Osteocyte (in vitro differentiated cells): ENCODE measurements at places on chromosomes 16 and 17. TPM values are rescaled to one million over a fixed set of nuclear protein-coding genes. Genes with fewer than 3 reads are reported as not detected.
A peak's percentile ranks its signal among the peaks of the same experiment; 100 is the strongest.

- DNase-seq, result no peak
Measured at GRCh38 chr16:31477220-31478216, 5.4 kb upstream of the SLC5A2 start.

DNA sequence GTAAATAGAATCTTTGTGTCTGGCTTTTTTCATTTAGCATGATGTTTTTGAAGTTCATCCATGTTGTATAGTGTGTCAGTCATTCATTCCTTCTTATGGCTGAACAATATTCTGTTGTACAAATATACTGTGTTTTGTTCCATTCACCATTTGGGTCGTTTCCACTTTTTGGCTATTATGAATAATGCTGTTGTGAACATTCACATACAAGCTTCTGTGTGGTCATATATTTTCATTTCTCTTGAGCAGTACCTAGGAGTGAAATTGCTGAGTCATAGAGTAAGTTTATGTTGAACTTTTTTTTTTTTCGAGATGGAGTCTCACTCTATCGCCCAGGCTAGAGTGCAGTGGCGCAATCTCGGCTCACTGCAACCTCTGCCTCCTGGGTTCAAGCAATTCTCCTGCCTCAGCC, 32.3 kb upstream of the TAOK1 start:
- no peak for DNase-seq

DNA sequence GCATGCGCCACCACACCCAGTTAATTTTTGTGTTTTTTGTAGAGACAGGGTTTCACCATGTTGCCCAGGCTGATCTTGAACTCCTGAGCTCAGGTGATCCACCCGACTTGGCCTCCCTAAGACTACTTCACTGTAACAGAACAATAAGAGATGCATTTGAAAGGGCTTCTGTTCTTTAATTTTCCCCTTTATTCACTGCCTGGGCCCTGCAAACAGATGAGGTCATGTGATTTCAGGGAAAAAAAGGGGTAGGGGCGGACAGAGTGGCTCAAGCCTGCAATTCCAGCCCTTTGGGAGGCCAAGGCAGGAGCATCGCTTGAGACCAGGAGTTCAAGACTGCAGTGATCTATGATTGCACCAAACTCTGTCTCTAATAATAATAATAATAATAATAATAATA, 36.3 kb downstream of the TMEM114 start:
- peak; percentile 42 for DNase-seq

DNA sequence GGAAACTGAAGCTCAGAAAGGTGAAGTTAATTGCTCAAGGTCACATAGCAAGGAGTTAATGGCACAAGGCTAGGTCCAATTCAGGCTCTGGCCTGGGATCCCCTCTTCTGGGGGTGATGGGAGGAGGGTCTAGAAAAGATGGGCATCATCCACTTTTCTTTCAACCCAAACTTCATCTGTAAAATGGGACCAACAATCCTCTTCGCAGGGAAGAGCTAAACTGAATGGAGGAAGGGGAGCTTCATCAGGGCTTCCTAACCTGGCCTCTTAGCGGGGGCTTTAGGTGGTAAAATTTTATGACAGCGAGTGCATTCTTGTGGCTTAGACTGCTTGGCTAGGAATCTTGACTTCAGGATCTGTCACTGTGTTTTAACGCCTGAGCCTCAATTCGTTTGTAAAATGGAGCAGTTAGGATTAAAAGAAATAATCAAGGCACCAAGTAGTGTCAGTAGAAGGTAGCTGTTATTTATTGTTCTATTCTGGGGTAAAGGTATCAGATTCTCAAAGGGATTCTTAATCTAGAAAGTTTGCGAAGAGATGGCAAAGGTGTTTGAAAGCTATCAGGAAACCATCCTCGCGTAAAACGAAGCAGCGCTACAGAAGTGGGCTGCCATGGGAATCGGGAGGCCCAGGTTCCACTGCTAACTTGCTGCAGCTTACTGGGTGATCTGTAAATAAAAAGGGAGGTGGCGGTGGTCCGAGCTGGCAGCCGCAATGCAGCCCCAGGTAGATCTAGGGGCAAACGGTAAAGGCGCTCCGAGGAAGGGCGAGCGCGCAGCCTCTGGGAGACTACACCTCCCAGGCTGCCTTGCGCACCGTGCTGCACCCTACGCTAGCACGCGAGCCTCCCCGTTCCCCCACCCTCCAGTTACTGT, 1.5 kb upstream of the SRCAP start:
- DNase-seq, result no peak

DNA sequence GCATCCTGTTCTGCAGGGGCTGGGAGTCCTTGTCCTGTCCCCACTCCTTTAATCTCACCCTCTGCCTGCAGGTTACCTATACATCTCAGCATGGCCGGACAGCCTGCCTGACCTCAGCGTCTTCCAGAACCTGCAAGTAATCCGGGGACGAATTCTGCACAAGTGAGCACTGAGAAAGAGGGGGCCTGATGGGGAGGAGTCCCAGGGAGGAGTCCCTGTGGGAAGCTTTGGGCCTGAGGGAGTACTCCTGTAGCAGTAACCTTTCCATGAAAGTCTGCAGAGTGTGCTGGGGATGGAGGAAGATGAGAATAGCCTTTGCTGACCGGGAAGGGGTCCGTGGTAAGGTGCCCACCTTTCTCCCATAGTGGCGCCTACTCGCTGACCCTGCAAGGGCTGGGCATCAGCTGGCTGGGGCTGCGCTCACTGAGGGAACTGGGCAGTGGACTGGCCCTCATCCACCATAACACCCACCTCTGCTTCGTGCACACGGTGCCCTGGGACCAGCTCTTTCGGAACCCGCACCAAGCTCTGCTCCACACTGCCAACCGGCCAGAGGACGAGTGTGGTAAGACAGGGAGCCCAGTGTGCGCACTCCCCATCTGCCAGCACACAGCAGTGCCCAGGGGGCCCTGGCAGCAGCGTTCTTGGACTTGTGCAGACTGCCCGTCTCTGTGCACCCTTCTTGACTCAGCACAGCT, 14.8 kb downstream of the MIEN1 start:
- no peak for DNase-seq

DNA sequence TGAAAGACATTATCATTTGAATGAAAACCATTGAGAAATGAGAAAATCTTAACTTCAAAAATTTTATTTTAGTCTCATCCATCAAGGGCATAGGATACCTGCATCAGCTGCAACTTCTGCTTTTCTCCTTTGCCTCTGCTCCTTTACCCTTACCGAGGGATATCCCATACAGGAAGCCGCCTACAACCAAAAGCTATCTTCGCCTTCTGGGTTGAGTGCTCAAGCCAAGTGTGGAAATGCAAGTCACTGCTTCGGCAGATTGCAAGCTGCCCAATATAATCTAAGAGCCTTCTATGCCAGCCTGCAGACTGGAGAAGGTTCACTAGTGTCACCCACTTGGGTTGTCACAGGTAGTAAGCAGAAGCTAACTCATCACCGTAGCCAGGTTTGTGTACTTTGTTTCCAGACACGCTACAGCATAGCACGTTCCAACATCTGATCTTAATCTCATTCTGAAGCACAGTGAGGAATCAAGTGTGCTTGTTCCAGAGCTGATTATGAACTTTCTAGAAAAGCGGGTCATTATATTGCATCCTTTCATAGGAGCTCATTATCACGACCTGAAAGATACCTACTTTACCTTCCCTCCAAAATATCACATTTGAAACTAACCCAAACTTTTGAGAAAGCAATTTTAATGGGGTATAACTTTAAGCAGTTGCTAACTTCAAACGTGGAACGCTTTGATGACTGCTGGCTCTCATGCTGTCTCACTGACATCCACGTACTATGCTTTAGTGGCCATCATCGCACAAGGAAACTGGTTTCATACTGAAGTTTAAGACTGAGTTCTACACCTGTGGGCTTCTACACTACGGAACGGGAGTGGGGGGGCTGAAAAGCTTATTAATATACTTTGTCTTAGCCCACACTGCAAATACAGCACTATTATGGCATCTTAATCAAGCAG, 8.0 kb upstream of the UNK start:
- no peak for DNase-seq

GRCh38 chr17:57971572-57971971, 16.4 kb upstream of the CUEDC1 start:
- no peak for DNase-seq

- no peak for DNase-seq
Measured at GRCh38 chr17:78738278-78738677, 43.8 kb downstream of the CYTH1 start.

GRCh38 chr16:16147316-16147999, 75.8 kb downstream of the ABCC6 start:
- no peak for DNase-seq

DNA sequence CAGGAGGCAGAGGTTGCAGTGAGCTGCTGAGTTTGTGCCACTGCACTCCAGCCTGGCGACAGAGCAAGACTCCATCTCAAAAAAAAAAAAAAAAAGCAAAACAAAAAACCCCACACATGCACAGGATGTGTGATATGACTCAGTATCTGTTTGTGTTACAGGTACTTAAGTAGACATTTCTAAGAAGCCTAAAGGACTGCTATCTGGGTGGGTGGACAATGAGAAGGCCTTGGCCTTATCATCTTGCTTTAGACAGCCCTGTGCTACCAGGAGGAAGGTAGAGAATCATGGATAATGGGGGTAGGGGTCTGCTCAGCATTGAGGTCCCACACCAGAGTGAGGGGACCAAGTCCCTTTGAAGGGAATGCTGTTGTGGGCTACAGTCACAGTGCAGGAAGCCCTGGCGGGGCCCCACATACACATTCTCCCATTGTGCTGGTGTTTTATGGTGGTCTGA, 26.7 kb downstream of the PLD6 start:
- no peak for DNase-seq

DNA sequence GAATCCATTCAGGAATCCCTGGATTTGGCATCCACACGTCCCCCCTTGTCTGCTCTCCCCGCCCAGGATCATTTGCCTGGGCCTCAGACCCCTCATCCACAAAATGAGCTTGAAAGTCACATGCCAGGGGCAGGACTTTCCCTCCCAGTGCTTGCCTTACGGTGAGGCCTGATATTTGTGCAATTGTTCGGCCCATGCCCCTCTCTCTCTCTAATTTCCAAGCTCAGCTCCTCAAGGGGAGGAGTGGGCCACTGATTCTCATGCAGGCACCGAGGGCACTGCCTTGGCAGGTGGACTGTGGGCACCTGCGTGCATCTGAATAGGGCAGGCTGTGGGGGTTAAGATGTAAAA, 267.2 kb upstream of the FOXF1 start:
- peak; percentile 54 for DNase-seq

GRCh38 chr17:8965394-8966168, at the start of gene PIK3R5:
TSS of gene PIK3R5 (minus strand) at chr17:8965707. CDS start at chr17:8911494, 54,213 bp downstream.
- DNase-seq, result peak; percentile 81

Gene CTRB2
- total RNA-seq, result not detected in 2 replicates

Gene TMEM132E
- not detected in 2 replicates for total RNA-seq

Gene HS3ST3A1
- 7.5 and 9.3 TPM in 2 replicates for total RNA-seq
